Activated CD4-positive, alpha-beta memory T cell treated with anti-CD3 and anti-CD28 coated beads, Interleukin-2, amount 10 ng/mL, durations not matched to agents 7 days and 5 days (primary cell): ENCODE measurements at places on chromosomes 2 and 18. TPM values are rescaled to one million over a fixed set of nuclear protein-coding genes. Genes with fewer than 3 reads are reported as not detected.

KCNK3 gene
- not detected for total RNA-seq

GPR35 gene
- total RNA-seq = 5.7 TPM

PPP1R7 gene
- 106 TPM for total RNA-seq

DNA sequence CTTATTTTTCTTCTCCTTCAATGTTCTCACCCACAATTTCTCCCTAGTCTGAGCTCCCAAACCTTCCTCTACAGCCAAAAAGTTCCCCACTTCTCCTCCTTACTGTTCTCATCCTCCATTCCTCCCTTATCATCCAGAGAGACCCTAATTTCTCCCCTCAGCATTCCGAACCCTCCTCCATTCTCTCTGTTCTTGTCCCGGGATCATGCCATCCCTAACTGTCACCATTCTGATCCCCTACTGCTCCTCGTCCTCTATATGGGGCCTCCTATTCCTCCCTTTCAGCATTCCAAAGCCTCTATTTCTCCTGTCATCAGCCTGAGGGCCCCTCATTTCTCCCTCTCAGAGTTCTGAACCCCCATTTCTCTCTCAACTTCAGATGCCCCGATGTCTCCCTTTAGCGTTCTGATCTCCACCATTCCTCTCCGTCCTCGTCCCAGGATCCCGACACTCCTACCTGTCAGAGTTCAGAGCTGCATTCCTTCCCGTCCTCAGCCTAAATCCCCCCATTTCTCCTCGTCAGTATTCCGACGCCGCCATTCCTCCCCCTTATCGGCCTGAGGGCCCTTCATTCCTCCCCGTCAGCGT, 522 bp downstream of the MBD1 start:
- peak overlapping the region; percentile 88 for H3K4me3 ChIP-seq
- H3K27ac ChIP-seq = peak overlapping the region; percentile 89
- no peak for DNase-seq
- H3K36me3 ChIP-seq = peaks cover 80% of the 10 kb centered on the region

DNA sequence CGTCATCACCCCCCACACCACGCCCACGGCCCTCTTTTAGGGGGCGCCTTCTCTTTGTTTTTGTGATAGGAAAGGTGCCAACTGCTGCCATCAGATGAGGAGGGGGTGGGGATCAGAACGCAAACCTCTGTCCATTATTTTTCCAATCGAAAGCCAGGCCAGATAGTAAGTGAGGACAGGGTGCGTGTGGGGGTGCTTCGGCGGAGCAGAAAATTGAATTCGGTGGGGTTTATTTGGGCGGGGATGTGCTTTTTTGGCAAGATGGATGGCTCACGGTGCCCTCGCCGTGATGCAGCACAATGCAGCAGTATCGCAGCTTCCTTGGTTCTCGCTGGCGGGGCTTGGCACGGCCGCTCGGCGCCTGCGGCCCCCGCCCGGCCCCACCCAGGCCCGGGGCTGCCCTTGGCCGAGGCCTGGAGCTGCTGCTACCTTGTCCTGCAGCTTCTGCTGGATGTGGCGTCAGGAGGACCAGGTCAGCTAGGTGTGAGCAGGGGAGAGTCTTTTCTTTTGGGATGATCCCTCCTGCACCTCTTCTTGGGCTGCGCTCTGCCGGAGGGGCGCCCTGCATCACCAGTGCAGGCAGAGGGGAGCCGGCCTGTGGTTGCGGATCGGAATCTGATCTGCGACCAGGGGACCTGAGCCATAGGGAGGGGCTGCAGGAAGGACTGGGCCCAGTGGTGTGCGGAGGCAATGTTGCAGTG, 1.3 kb downstream of the SPTBN1 start:
- no peak overlapping the region for H3K27ac ChIP-seq
- DNase-seq = no peak
- peak overlapping the region; percentile 77 for H3K4me3 ChIP-seq
- H3K27me3 ChIP-seq = peaks cover 53% of the 10 kb centered on the region
- H3K4me1 ChIP-seq = peaks cover 16% of the 10 kb centered on the region

GRCh38 chr18:23336101-23336500, 117.0 kb upstream of the RIOK3 start:
- H3K4me1 ChIP-seq = no peaks in the 10 kb centered on the region
- H3K36me3 ChIP-seq = no peaks in the 10 kb centered on the region
- H3K27ac ChIP-seq = no peak overlapping the region
- no peak overlapping the region for H3K4me3 ChIP-seq
